ENCODE measurements at places on chromosomes 1 and 21.

DNA sequence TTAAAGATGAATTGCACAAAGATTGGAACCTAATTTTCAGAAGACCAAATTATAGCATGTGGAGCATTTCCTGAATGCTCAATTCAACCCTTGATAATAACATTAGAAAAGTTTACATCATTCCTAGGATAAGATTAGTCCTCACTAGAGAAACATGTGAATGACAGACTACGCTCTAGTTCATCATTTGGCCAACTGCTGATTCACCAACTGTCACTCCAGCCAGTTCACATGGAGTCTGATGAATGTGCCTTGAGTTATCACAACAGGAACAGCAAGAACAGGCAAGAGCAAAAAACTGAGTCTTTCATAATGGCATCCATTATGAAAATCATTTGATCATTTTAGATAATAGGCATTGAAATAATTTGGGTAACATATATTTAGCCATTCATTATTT, 415.9 kb downstream of the PTPRC start:
- no peak for DNase-seq

GRCh38 chr1:110345480-110345879, 6.3 kb downstream of the RBM15 start:
- DNase-seq, result no peak

GRCh38 chr21:16205527-16205926, 475.7 kb downstream of the USP25 start:
- DNase-seq, result no peak

DNA sequence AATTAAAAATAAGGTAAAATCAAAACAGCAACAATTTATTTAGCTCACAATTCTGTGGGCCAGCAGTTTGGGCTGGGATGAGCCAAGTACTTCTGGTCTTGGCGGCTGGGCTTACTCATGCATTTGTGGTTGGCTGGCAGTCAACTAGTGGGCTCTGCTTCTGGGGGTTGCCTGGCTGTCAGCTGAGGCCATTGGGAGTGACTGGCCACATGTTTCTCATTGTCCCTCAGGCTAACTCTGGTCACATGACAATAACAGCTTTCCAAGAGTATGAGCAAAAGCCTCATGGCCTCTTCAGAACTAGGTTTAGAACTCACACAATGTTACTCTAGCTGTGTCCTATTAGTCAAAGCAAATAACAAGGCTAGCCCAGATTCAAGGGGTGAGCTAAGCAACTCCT, 15.6 kb upstream of the CHIA start:
- no peak for DNase-seq

GRCh38 chr1:172951730-172952365, 98.9 kb downstream of the TNFSF18 start:
- DNase-seq, result no peak

- DNase-seq, result no peak
These were observed 2.2 kb downstream of the PGBD5 start for GRCh38 chr1:230423951-230424350.

DNA sequence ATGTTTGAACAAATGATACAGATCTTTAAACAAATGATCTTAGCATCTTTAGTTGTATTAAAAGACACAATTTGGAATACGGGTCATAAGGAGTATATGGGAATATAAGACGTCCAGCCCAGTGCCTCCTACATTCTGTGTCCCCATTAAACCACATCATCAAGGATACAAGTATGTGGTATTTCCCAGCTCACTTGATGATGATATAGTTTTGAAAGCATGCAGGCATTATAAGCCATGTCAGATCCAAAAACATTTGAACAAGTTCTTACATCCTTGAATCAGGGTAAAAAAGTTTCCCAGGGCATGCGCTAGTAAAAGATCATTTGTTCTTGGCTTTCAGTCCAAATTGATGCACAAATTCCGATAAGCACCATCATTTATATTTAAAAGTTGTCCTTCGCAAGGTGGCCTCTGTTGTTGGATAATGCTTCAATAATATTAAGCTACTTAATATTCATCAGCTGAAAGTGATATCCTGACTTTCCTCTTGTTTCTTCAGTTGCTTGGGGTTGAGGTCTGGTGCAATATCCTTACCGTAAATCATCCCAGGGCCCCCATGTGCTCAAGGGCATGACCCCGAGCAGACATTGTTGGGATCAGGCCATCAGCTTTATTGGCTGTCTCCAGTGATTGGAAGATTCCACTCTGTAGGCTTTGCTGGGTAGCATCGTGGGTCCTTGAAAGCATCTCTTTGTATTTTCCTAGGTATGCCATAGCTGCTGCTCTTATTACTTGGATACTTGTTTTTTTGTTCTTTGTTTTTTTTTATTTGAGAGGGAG, 61.8 kb downstream of the CENPF start:
- DNase-seq, result no peak

DNA sequence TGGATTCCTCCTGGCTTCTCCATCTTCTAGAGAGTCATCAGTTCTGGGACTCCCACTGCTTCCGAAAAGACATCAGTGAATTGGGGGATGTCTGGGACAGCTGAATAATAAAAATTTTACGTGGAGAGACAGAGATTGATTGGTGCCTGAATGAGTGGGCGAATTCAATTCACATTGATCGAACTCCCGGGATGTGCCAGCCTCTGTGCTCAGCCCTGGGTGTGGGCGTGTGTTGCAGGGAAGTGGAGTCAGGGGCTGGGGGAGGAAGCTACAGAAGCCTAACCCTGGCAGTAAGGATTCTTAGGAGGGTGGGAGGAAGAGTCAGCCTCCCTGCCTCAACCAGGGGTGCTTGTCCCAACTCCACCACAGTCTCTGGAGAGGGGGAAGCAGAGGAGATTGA, 18.0 kb upstream of the STUM start:
- DNase-seq, result no peak

DNA sequence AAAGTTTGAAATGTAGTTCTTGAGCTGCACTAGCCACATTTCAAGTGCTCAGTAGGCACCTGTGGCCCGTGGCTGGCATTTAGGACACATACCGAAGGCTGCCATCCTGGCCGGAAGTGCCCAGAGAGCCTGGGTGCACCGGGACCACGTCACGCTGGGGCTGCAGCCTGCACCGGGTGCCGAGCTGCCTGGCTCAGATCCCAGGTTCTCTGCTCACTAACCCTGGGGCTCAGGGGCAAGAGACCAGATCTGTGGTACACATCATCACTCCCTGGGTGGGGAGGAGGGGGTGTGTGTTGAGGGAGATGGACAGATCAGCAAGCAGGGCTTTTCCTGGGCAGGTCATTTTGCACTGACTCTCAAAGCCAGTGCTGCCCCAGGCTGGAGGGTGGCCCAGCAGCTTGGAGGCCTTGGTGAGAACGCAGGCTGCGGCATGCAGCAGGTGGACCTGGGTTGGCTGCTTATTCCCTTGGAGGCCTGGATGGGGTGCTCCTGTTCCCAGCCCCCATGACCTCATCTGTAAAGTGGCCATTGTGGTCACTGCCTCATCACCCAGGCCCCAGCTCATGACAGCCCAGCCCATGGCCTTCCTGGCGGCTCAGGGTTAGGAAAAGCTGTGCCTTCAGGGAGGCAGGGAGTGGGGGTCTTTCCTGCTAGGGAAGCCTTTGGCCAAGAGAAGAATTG, 23.6 kb downstream of the TMEM201 start:
- no peak for DNase-seq

GRCh38 chr1:208933984-208934525, 649.5 kb upstream of the CAMK1G start:
- DNase-seq, result no peak

DNA sequence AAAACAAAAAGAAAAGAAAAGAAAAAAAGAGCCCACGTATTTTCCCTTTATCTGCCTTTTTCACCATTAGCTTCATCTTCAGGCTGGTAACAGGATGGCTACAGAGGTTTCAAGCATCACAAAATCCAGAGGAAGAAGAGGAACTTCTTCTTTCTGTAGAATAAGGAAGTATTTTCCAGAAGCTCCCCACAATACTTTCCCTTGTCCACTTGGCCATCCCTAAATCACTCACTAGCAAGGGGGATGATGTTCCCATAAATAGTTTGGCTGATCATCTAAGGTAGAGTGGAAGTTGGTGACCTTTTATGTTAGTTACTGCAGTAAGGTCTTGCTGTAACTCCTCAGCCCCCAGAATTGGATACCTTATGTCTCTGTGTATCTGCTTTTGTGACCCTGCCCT, 45.1 kb upstream of the RNF11 start:
- no peak for DNase-seq

DNA sequence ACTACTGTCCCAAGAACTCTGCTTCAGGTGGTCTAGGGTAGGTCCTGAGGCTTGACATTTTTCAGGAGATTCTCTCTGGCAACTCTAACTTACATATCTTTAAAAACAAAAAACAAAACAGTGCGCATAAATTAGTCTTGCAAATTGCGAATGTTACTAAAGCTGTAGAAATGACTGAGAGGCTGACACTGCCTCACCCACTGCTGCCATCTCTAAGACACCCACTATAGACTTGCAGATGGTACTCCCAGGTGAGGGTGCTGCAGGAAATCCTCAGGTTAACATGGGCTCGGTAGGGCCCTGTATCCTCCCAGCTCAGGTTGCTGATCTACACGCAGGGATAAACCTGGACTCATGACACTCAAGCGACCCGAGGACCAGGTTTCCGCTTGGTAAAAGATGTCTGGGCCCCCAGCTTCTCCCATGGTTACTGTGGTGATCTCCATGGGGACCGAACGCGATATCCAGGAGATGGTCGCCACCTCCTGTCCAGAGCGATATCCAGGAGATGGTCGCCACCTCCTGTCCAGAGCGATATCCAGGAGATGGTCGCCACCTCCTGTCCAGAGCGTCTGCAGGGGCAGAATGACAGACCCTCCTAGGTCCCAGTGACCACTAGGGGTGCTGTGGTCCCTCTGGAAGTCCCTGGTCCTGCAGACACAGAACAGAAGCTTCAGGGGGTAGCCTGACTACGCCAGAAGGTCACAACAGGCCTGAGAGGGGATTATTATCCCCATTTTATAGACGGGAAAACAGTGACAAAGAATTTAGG, 16.2 kb upstream of the LY9 start:
- no peak for DNase-seq

GRCh38 chr1:61640531-61641530, 84.1 kb downstream of the TM2D1 start:
- no peak for DNase-seq

GRCh38 chr1:86491171-86491950, 22.6 kb downstream of the CLCA1 start:
- DNase-seq, result no peak

GRCh38 chr1:35850716-35851115, 32.3 kb upstream of the AGO1 start:
- no peak for DNase-seq

GRCh38 chr1:38027201-38028104, 14.9 kb downstream of the UTP11 start:
- no peak for DNase-seq

DNA sequence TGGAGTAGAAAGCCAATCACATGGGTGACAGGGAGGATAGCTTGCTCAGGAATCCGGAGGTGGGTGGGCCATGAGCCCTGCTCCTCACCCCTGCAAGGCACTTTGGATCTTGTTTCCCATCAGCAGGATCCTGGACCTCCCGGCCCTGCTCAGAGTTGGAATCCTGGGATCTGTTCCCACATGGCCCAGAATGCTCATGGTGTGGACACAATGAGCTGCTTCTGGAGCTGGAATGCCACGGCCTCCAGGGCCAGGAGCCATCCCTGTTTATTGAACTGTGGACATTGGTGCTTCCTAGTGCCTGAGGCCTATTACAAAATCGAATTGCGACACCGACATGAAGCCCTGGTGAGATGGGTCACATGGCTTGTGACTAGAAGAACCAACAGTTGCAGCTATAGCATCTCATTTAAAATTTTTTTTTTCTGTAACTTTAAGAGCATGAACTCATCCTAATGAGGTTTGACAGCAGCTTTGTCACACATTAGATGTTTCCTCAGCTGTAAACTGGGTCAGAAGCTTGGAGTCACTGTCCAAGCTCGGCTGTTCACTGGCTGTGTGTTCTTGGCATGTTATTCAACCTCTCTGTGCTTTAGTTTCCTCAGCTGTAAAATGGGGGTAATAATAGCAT, 40.4 kb upstream of the GOLT1A start:
- DNase-seq, result no peak

DNA sequence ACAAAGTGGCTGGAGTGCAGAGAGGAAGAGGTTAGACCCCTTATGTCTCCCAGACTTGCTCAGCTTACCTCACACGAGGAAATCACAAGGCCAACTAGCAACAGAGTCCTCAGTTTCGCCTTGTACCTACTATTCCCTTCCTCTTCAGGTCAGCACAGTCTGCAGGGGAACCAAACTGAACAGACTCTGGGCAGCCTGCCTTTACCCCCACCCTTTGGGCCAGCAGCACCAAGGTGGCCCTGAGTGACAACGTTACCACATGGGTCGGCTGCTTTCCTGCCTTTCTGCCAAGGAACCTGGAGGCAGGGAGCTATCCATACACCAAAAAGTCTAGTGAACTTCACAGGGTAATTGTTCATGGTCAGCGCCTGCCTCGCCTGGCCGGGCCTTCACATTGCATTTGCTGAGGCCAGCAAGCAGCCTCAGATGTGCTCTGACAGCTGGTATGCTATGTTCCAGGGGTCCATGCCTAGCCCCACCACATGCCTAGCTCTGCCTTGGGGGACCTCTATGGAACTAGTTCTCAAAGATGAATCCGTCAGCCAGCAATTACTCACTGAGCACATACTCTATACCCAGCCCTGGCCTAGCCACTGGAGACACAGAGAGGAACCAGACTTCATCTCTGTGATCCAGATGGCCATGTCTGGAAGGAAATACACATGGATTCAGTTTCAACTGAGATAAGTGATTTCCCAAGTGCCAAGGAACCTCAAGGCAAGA, 69.6 kb downstream of the DMAP1 start:
- no peak for DNase-seq

- peak; percentile 37 for DNase-seq
These were observed 55.6 kb downstream of the CHIA start for GRCh38 chr1:111346089-111346885.

DNA sequence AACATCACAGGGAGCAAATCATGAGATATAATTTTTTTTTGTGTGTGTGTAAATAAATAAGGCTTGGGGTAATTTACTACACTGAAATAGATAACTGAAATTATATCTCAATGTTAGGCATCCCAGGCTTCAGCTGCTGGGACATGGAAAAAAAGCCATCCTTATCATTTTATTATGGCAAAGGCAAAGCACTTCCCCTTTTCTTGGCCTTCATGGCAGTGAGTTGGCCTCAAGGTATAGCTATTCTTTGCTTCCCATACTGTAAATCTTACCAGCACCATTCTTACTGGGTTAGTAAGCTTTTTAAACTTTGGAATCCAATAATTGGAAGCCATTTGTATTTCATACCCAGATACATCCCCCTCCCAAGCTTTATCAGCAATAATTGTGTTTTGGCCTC, 29.0 kb downstream of the RBM11 start:
- no peak for DNase-seq

GRCh38 chr1:113242481-113242880, 147.8 kb upstream of the MAGI3 start:
- DNase-seq, result no peak

GRCh38 chr1:29319300-29320110, 83.2 kb downstream of the PTPRU start:
- no peak for DNase-seq

GRCh38 chr1:185699874-185700273, 34.3 kb upstream of the HMCN1 start:
- no peak for DNase-seq

- DNase-seq, result no peak
These were observed 72.8 kb upstream of the CD1D start for GRCh38 chr1:158107916-158108315.

- DNase-seq, result no peak
These were observed 513.6 kb downstream of the PLPP3 start for GRCh38 chr1:56065729-56066128.

- DNase-seq, result no peak
These were observed 55.0 kb upstream of the SERBP1 start for GRCh38 chr1:67485046-67485811.

GRCh38 chr1:4755301-4755845, 101.0 kb downstream of the AJAP1 start:
- DNase-seq, result no peak
